ENCODE measurements at places on chromosomes 3 and 15. TPM values are rescaled to one million over a fixed set of nuclear protein-coding genes. Genes with fewer than 3 reads are reported as not detected.

Gene TRANK1
- total RNA-seq: 10.3 TPM

Gene ZNF609
- 50.6 TPM for total RNA-seq

DNA sequence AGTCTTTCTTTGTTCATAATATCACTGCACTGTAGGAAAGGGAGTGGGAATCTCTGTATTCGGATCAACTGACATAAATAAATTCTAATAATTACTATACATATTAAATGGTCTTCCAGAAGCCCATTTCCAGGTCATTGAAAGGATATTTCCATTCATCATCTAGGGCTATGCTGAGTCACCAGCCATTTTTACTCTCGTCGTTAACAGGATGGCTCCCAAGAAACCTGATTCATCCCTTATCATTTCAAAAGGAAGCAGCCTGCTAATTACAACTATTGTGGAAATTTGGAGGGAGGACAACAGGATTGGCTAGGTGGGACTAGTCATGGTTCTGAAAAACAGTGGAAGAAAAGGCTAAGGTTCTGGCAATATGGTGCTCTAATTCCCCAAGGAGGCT is 13.6 kb downstream of the GMNC start:
- DNase-seq: no peak

DNA sequence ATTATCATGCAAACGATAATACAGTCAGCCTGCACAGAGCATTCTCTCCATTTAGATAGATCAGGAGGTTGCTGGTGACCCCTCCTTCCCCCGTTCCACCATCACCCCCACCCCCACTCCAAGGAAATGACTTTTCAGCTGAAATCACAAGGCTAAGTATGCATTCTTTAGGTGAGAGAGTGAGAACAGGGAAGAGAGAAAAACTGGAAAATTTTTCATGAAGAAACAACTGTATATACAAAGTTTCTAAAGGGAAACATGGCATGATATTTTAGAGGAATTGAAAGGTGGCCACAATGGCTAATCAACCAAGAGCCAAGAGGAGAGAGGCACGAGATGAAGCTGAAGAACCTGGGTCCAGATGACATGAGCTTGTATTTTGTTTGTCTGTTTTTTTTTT is 22.2 kb downstream of the BCL2A1 start:
- DNase-seq: no peak

DNA sequence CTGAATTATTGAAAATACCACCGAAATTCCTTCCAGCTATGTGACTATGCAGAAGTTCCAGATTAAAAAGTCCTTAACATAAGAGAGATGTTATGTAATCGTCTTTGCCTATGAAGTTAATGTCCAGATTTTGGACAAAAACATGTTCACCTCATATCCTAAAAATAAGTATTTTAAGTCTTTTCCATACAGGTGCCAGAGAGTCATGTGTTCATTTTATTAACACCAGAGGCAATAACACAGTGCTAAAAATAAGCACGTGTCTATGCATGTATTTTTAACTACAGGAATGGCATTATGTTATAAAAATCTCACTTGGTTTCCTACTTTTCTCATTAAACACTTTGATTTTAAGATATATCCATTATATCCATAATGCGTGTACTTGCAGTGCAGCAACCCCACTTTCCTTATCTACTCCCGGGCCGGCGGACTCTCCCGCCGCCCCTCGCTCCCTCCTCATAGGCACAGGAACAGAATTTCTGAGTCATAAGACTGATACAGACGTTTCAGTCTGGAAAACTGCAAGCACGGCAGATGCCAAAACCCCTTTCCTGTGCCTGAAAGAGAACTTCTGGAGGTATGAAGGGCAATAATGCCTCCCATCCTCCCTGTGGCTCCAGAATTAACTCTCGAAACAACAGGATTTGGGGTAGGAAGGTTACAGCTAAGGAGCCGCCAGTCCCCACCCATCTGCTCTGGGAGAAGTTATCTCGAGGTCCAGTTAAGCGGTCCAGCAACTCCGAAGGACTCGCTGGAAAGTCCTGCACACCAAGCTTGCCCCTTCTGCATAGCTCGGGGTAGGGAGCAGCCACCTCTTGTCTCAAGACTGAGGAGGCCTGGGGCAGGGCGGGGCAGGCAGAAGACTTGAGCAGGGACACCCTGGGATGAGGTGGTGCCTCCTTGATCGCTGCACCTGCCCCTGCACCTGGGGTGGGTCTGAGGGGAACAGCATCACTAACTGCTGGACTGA is 22.3 kb upstream of the PSTPIP1 start:
- DNase-seq: no peak

Gene GP5
- 0.21 TPM for total RNA-seq

DNA sequence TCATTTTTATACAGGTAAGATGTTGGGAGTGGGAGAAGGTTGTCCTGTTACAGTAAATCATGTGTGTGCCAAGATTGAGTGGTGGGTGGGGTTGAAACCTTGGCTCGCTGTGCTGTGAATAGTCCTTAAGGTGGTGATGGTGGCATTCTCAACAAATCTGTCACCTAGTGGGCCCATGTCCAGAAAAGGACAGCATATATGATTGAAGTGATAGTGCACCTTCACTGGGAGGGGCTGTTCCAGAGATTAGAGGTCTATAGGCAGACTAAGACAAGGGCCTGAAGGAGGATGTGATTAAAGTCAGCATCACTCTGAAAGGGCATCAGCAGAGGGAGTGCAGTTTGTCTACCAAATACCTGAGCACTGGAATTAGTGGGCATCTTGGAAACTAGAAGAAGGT is 374.2 kb upstream of the C2CD4B start:
- DNase-seq: no peak

Gene GATM
- 4.1 TPM for total RNA-seq

- DNase-seq: no peak
Observed at GRCh38 chr15:88832820-88833730, 29.8 kb downstream of the ACAN start.

Gene ADAMTS9
- total RNA-seq: 63.3 TPM

DNA sequence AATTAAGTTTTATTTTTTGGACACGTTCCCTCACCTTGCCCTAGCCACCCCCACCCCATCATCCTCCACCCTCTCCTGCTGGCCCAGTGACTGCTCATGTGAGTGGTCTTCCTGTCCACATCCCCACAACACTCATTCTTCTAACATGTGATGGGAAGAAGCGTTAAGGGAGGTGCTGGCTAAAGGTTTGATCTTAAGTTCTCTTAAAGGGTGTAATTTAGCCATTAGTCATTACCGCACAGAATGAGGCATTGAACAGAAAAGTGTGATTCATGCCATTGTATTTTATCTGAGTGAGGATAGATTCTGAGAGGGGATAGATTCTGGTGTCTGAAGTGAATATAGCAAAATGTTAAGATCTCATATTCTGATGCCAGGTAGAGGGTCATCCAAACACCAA is 272.9 kb upstream of the TPM1 start:
- no peak for DNase-seq

Gene SEMA3F
- total RNA-seq: 1.7 TPM

- DNase-seq: no peak
Observed at GRCh38 chr3:169701457-169701856, 37.9 kb upstream of the MECOM start.

DNA sequence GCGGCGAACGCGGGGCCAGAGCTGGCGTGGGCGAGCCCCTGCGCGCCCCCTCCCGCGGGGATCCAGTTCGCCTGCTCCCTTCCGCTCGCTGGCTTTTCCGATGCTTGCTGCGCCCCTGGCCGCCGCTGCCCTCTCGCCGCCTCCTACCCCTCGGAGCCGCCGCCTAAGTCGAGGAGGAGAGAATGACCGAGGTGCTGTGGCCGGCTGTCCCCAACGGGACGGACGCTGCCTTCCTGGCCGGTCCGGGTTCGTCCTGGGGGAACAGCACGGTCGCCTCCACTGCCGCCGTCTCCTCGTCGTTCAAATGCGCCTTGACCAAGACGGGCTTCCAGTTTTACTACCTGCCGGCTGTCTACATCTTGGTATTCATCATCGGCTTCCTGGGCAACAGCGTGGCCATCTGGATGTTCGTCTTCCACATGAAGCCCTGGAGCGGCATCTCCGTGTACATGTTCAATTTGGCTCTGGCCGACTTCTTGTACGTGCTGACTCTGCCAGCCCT is 721 bp downstream of the P2RY1 start:
- DNase-seq: no peak

DNA sequence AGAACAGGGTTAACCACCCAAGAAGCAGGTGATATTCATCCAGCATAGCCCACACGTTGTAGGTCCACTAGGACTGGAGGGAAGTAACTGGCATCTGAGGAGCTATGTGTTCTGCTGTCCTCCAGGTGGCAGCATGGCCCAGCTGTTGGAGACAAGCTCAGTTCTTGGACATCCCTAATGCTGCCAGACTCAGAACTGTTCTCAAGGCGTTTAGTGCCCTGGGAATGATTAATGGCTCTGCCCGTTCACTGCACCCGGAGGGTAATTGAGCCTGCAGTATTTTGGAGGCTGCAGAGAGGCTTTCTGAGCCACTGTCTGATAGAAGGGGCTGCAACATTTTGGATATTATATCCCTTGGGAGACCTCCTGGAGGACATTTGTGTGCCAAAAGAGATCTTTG is 521.3 kb upstream of the SEMA6D start:
- peak; percentile 76 for DNase-seq

DNA sequence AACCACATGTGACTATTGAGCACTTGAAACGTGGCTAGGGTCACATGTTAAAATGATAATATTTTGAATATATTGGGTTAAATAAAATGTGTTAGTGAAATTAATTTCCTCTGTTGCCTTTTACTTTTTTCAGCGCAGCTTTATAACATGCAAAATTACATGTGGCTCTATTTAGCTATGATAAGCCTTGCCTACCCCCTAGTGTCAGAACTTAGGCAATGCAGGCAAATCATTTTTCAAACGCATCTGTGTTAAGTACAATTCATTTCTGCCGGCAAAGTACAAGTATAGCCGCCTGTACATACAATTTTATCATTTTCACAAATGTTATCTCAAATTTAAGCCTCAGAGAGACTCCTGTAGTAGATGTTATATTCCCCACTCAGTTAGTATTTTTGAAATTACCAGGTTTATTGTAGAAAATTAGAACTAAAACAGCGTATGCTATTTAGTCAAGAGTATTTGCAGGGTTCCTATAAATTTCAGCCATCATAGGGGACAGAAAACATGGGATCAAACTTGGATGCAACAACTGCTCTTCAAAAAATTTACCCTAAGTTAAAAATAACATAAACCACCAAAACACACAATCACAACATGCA is 56.1 kb downstream of the TAFA4 start:
- peak; percentile 42 for DNase-seq

Gene GNAT1
- total RNA-seq: not detected

Gene RPLP1
- total RNA-seq: 1,535 TPM

Gene DNAH12
- 0.92 TPM for total RNA-seq

Gene PRSS50
- total RNA-seq: not detected

- DNase-seq: no peak
Observed at GRCh38 chr3:13075318-13075717, 2.1 kb upstream of the IQSEC1 start.

All from Calu3 (cell line).